SIG-M5 (cell line): ENCODE measurements at places on chromosomes 11 and 22.

GRCh38 chr22:45869340-45869847 is 107.6 kb downstream of the WNT7B start:
- no peak for DNase-seq

GRCh38 chr11:123532131-123532530 is 102.1 kb downstream of the GRAMD1B start:
- no peak for DNase-seq

DNA sequence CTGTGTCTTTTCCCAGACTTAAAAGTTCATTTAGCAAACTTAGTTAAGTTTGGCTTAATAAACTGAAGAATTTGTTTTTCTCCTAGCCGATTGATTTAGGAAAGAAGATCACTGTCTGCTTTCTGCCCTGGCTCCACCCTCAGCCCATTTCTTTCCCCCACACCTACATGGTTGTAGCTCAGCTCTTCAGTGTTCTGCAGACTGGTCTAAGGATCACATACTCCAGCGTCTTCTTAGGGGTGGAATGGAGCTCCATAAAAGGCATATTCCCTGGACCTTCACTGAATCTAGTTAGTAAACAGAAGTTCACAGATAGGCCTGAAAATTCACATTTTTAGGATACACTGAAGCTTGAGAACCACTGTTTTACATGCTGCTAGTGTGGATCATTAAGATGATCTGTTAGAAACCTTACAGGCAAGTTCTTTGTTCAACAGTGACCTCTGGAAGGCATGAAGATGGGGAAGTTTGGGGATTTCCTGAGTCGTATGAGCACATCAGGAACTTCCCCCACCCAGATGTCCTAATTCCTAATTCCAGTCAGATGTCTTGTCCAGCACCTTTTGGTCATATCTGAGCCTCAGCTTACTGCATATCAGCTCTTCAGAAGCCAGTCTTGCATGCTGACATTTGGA is 16.8 kb downstream of the PIWIL4 start:
- DNase-seq, result no peak

DNA sequence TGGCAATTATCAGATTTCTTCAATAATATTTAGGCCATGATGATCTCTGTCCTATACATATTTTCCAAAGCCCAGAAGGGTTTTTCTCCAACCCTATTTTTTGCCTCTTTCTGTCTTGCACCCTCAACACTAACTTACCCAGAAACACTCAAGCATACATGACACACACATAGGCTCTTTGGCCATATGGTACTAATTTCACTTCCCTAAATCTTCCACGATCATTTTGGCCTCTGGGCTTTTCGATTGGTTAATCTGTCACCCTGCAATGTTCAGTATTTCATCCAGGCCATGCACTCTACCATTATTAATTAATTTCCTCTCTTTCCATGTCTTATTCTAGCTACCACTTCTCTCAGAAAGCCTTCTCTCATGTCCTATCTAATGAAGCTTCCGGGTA is 59.8 kb downstream of the LUZP2 start:
- no peak for DNase-seq

- no peak for DNase-seq
Measured at GRCh38 chr11:77250881-77251640, 50.4 kb downstream of the GDPD4 start.

DNA sequence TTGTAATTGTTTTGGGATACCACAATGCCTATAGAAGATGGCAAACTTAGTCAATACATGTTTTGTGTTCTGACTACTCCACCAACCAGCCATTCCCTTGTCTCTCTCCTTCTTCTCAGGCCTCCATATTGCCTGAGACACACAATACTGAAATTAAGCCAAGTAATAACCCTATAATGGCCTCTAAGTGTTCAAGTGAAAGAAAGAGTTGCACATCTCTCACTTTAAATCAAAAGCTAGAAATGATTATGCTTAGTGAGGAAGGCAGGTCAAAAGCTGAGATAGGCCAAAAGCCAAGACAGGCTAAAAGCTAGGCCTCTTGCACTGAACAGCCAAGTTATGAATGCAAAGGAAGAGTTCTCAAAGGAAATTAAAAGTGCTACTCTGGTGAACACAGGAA is 318.7 kb downstream of the TTC28 start:
- DNase-seq, result no peak

GRCh38 chr22:30116362-30117117 is 36.3 kb downstream of the HORMAD2 start:
- DNase-seq, result no peak

DNA sequence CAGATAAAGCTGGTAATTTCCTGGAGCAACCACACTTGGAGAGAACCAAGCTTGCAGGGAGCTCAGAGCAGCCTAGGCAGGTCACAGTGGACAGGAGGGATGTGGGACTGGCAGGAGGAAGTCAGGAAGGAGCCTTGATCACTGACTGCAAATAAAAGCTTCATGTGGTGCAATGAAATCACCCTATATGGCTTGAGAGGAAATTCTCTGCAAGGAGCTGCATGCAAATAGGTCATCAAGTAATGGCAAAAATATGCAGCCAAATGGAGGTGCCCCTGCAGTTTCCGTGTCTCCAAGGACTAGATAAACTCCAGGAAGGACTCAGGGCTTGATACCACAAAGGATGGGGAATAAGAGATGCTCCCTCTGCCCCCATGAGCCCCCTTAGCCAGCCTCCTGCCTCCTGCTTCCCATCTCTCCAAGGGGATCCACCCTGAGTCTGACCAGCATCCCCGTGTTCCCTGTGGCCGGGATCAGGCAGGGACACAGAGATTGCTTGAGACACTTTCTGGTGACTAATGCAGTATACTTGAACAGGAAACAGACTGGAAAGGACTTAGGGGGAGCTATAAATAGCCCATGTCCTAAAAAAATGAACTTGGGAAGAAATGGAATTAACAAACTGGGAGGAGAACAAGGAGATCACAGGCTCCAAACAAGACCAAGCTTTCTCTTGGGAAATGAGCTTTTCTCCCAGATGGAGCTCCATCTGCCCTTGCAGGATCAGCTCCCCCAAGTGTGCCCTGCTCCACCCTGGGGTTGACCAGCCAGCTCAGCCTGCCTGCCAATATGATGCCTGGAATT is 23.9 kb upstream of the MICAL2 start:
- DNase-seq, result no peak

GRCh38 chr11:6417907-6418556 is 862 bp downstream of the APBB1 start:
- no peak for DNase-seq

DNA sequence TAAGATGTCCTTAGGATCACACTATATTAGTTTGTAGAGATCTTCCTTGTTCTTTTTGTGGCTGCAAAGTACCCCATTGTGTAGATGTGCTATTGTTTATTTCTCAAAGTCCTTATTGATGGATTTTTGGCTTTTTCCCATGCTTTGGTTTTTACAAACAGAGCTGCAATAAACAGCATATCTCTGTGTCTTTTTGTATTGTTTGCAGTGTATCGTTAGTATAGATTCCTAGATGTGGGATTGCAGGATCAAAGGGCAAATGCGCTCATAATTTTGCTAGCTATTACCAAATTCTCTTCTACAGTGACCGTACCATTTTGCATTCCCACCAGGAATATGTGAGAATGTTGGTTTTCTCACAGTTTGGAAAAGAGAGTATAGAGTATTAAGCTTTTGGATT is 27.5 kb upstream of the FTH1 start:
- DNase-seq, result no peak
